Karpas-422 (cell line): ENCODE measurements at places on chromosomes 11 and 22.

DNA sequence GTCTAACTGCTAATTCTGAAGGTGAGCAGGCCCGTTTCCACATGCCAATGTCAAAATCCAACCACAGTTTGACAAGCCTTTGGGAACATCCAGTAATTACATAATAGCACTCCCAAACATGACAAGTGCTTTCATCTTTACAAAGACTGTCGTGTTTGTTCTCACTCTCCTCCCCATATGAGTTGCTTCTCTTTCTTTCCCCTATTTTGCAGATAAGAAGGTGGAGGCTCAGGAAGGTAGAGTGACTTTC, 55.9 kb upstream of the CD44 start:
- DNase-seq, result no peak

GRCh38 chr11:45089676-45090499, 56.6 kb upstream of the PRDM11 start:
- DNase-seq, result peak; percentile 65

- DNase-seq, result no peak
Measured at GRCh38 chr11:623999-624704, 603 bp downstream of the CDHR5 start.

- DNase-seq, result no peak
Measured at GRCh38 chr11:18063862-18064434, 17.9 kb upstream of the TPH1 start.

DNA sequence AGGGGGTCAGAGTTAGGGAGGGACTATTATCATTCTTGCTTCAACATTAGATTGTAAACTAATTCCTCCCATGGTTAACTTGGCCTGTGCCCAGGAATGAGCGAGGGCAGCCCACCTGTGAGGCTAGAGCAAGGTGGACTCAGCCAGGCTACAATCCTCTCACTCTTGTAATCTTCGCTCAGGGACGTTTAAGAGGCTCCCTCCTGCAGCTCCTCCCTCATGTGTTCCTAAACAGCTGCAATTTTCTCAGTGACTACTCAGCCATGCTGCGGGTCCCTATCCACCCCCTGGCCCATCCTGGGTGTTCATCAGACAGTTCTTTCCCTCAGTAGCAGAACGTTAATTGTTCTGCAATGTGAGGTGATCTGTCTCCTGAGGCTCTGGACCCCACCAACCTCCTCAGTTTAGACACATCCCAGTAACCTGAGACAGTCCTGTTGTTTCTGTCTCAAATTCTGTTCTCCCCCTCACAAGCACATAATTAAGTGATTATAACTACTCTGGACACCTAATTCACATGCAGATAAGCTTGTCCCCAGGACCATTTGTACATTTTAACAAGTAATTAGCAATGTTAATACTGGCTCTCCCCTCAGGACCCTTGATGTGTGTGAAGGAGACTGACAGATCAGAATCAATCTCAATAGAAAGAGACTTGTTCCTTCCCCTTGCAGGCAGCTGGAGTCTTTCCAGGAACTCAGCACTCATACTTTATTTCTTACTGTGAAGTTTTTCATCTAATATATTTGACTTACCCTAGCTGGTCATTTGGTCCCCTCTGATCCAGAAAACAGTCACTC, 337.2 kb upstream of the B3GAT1 start:
- no peak for DNase-seq

- no peak for DNase-seq
Measured at GRCh38 chr11:13859892-13860291, 102.6 kb upstream of the SPON1 start.

GRCh38 chr11:46357483-46357936, 10.2 kb downstream of the DGKZ start:
- DNase-seq, result no peak

GRCh38 chr11:109390752-109391151, 31.2 kb upstream of the C11orf87 start:
- no peak for DNase-seq

DNA sequence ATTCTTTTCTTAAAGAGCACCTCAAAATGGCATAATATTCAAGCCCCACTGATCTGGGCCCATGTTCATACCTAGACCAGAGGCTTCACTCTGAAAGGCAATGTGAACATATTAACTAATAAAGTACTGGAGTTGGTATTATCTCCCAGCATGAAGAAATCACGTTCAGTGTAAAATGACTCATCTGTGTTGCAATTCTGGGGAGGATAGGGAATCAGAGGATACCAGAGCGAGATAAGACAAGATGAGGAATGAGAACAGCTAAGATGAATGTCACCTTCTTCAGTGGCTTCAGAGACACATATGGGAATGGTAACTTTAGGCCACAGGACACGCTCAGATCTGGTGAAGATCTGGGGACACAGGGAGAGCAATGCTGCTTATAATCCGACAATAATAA, 121.1 kb downstream of the NTM start:
- DNase-seq, result no peak

GRCh38 chr11:116093481-116094270, 589.5 kb upstream of the CADM1 start:
- DNase-seq, result no peak

DNA sequence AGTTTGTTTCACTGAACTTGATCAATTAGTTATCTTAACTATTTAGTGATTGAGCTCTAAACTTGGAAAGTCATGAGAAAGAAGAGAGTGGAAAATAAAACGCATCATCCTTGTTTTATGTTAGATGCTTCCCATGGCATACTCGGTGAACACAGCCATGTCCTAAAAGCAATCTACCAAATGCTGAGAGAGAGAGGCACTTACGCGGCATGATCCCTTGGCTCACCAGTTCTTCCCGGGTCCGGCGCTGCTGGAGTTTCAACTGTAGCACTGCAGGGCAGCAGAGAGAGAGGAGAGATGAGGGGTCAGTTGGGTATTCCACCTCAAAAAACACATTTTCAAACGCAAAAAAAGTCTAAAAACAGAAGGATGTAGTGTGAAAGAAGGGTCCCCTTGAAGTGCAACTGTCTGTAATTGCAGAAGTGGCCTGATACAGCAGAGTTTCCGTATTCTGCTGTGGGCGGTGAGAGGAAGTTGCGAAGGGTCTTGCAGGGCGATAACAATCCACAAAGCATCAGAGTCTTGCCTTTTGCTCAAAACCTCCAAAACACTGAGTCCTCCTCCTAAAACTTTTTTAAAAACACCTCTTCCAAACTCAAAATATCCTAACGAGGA, 92.7 kb downstream of the SGSM3 start:
- DNase-seq, result peak; percentile 88

DNA sequence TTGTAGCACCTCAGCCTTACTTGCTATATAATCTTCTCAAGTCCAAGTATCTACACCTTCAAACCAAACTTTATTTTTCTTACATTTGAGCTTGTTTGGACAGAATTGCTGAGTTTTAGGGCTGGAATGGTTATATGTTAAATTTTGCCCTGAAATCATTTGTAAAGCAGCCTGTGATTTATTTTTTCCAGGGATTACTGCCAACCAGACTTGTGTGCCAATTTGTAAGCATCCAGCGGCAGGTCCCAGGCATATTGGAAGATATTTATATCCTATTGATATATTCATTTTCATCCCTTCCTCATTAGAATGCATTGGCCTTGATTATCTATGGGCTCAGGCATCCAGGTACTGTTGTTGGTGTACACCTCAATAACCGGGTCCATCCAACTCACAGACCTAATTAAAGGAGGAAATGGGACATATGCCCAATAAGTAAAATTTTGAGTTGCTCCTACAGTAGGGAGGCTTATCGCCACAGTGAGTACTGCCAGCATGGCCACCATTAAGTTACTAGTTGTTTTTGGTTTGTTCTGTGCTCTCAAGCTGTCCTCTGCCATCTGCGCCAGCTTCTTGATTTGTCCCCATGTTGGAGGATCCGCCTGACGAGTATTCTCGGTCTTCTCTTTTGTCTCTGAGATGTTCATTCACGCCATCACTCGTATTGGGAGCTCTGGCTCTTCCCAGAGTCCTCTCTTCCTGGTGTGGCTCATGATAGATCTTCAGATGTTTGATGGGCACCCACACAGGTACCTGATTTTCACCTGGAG, 9.8 kb upstream of the DNAJB13 start:
- DNase-seq, result no peak

DNA sequence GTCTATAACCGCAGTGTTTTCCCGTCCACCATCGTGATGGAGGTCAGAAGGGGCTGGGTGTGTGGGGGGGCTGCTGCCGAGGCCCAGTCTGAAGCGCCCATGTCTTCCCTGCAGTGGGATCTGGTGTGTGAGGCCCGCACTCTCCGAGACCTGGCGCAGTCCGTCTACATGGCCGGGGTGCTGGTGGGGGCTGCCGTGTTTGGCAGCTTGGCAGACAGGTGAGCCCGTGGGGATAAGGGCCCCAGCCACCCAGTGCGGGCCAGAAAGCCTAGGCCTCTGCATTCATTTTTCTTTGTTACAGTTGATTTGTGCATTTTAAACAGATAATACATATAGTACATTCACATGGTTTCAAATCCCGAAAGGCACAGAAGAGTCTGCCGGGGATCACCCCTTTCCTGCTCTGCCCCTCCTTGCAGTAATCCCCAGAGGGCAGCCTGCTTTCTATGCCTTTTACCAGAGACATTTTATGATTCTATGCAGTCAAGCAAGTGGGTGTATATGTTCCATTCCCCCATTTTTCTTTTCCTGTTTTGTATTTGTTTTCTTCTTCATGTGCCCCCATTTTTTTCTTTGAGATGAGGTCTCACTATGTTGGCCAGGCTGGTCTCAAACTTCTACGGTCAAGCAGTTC, 32.6 kb downstream of the CAPN1 start:
- peak; percentile 41 for DNase-seq

DNA sequence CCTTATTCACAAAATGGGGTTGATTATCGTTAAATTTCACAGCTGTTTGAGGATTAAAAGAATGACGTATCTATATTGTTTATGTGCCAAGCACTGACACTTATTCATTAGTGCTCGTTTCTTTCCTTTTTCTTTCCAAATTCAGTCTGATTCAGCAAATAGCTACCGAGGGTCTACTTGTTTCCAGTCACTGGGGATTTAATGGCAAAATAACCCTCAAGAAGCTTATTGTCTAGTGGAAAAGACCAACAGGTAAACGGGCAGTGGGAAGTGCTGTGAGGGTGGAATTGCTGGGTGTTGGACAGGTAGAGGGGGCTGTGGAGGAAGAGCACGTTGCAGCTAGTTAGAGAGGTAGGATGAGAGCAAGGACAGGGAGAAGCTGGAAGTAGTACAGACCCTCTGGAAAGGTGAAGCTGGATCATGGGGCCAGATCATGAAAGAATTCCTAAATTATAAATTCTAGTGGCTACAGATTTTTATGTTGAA, 48.3 kb upstream of the BIRC3 start:
- no peak for DNase-seq

DNA sequence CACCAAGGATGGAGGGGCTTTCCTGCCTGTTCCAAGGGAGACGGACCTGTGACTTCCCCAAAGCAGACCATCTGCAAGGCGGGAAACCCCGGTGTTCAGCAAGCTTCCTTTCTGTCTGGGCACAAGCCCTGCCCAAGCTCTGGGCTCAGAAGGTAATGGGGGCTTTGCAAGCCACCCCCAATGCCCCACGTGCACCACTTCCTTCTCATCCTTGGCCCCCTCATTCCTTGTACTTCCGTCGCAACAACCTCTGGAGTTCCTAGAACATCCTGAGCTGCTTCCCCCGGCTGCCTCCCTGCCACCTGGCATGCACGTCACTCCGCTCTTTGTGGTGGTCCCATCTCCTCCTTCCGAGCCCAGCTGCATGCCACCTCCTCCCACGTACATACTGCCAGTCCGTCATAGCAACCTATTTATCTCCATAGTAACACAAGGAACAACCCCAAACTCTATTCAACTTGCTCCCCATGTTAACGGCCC, 3.9 kb downstream of the MYEOV start:
- peak; percentile 71 for DNase-seq

- DNase-seq, result peak; percentile 77
Measured at GRCh38 chr11:109424901-109425300, 2.9 kb downstream of the C11orf87 start.

DNA sequence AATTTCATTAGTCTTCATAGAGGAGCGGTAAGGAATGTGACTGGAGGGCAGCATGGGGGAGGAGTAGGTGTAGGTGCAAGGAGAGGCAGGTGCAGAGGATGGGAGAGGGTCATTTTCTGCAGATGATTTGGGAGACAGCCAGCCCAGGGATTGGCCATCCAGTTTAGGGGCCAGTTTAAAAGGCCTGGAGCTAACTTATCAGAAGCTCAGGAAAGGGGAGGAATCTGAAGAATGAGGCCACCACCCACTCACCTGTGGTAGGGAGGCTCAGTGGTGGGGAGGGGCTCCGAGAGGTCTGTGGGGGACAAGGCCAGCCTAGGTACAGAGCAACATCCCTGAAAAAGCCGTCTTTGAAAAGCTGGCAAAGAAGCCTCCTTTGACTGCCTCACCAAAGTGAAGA, 110.8 kb upstream of the TMEM45B start:
- no peak for DNase-seq

- DNase-seq, result no peak
Measured at GRCh38 chr11:114912826-114913225, 234.5 kb downstream of the NXPE2 start.

DNA sequence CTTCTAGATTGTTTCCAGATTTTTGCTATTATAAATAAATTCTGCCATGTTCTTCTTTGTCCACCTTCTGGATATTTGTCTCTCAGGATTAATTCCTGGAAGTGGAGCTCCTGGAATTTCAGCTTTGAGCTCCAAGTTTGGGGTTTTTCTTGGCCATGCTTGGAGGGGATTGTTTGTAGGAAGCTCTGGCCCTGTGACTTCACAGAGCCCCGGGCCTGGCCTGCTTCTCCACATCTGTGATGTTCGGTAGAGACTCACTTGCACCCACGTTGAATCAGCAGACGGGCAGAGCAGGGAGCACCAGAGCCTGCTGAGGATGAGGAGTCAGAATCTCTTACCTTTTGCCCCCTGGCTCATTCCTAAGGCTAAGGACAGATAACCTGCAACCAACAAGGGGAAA, 35.7 kb downstream of the LRRC32 start:
- DNase-seq, result no peak

DNA sequence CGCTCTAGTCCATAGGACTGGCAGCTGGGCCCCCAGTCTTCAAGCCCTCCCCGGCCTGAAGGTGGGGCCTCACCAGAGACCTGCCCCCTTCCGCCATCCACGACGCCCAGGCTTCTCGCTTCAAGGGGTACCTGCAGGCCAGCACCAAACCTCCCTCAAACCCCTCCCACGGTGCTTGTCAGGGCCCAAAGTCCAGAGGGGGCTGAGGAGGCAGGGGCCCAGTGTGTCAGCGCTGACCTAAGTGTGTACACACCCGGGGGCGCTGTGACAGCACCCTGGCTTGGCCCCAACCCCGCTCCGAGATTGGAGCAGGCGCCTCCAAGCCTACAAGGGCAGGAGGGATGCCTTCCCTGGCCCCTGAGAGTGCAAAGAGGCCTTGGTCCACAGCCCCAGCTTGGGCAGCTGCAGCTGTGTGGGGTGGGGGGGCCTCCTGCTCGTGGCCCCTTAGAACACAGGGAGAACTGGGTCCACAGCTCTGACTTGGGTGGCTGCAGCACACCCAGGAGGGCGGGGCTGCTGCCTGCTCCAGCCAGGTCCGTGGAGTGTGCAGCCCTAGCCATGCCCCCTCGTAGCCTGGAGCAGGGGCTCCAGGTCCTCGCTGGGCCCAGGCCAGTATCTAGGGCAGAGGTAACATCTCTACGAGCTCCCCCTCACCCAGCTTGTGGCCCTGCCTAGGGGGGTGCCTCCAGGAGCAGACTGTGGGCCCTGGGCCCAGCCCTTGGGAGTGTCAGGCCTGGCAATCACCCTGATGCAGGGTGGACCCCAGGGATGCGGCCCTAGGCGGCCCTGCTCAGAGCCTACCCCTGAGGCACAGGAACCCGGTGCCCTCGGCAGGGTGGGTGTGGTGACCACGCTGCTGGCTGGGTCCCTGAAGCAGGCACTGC, 4.9 kb downstream of the SBF2 start:
- no peak for DNase-seq

GRCh38 chr22:39205344-39206021, 39.3 kb downstream of the PDGFB start:
- DNase-seq, result no peak

GRCh38 chr11:20116825-20117224, 43.5 kb downstream of the DBX1 start:
- no peak for DNase-seq
